ENCODE measurements at places on chromosomes 13 and 19.

GRCh38 chr19:18776736-18777135, 14.4 kb downstream of the COMP start:
- no peak for DNase-seq

- no peak for DNase-seq
Observed at GRCh38 chr19:11538232-11539036, at the start of gene CNN1. CNN1 (plus strand) TSS chr19:11538851; CDS start chr19:11538928, 77 bp downstream.

DNA sequence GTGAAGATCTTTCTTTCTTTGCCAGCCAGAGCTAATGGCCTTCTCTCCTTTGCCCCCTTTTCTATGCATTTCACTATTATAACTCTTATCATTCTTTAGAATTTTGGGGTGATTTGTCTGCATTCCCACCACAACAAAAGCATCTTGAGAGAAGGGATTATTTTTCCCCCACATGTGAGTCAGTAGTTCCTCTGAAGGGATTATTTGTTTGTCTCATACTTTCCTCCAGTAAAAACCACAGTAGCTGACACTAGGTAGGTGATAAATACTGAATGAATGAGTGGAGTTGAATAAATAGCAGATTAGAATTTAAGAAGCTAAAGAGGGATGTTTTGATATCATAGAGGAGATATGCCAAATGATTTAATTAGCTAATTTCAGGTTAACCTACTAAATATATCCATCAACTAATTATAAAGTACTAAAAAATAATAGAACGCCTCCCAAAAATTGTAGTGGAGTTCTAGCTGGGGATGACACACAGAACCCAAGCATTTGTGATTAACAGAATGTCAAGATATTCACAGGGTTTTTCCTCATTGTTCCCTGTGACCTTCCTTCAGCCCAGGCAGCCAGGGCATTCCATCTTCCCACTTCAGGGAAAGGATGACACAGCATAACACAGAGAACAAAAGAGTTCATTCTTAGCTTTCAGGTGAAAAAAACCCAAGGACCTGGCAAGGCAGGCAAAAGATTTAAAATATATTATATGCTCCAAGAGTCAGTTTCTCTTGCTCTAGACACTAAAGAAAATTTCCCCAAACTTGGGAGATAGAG, 3.5 kb upstream of the TBC1D4 start:
- DNase-seq, result no peak

DNA sequence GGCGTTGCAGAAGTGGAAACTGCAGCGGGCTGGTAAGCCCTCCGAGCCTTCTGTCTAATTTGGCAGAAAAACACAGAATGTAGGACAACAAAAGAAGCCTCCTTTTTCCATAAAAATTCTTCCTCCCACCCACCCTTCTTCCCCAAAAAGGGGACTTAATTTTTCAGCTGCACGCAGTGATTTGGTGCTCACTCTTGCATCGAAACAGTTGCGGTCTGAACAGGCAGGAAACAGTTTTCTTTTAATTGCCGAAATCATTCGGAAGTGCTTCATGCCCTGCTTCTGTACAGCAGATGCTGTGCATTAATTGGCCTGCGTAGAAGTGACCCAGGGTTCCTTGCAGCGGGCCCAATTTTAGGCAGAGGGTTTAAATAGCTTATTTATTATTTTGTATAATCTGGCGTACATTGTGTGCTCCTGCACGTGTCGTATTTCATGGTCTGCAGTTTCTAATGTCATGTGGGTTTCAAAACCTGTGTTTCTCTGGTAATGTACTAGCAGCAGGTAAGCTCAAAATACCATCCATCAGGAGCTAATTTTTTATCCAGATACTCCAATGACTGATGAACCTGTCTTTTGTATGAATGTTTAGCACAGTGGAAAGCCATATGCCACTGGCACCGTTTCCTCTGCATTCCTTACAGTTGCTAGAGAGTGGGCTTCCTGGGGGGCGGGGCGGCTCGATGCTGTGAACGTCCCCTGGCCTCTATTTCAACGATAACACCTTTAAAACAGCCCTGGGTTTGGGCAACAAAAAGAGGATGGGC, 66.6 kb downstream of the GGACT start:
- DNase-seq, result no peak

DNA sequence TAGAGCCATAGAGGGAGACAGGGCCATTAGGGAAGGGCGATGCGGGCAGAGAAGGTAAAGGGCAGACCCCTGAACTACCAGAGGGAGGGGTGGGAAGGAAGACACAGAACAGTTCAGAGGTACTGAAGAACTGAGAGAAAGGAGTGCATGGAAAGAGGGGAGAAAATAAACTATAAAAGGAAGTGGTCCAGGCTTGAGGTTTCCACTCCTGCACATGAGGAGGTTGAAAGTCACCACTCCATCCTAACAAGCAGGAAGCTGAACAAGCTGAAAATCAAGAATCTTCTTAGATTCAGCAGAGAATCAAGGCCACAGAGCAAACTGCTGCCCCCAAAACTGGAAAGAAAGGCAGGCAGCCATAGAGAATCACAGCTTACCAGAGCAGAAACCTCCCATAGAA, 45.1 kb downstream of the MIPEP start:
- no peak for DNase-seq

DNA sequence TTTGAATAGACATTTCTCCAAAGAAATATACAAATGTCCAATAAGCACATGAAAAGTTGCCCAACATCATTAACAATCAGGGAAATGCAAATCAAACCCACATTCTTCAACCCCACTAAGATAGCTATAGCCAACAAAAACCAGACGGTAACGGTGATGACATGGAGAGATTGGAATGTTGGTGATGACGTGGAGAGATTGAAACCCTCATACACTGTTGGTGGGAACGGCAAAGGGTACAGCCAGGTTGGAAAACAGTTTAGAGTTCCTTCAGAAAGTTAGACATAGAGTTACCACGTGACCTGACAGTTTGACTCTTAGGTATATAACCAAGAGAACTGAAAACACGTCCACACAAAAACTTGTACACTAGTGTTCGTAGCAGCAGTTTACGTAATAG, 48.1 kb downstream of the TNFRSF19 start:
- peak; percentile 68 for DNase-seq

DNA sequence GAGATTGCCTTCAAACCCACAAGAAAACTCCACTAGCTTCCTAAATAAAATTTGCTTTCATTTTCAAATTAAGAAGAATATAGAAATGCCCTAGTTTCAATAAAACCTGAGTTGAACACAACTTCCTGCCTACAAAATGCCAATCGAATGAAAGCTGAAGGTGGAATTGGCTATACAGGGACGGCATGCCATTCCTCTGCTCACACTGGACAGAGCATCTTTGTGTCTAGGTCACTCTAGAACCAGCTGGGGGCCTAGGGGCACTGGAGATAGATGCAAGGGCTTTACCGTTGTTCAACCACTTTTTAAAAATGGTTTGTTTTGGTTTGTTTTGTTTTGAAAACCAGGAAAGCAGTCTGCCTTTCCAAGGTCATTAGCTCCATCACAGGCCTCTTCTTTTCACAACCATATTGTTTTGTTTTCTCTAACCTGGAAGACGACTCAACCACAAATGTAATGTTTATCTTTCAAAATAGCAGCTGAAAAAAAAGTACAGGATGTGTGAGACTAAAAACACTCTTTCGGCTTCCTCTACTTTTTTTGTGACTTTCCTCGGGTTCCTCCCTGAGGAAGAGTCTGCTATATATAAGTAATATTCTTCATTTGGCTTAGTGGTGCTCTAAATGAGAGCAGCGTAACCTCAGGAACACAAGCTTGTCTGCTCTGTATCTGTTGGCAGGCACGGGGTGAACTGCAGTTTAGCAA, 11.9 kb upstream of the ITM2B start:
- DNase-seq, result no peak

DNA sequence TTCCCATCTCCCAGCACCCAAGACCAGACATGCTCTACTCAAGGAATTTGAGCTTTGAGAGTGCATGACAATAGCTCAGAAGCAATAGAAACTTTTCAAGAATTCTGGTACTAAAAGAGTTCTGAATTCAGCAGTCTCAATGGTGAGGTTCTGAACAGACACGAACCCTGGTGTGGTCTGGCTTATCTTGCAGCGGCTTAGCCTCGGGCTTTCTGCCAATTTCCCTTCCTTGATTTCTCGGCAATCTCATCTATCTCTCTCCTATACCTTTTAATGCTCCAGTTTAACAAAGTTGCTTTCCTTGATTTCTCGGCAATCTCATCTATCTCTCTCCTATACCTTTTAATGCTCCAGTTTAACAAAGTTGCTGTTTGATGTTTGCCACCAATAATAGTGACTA, 174.6 kb downstream of the SPRY2 start:
- DNase-seq, result no peak

GRCh38 chr13:79870123-79870522, 389.2 kb downstream of the NDFIP2 start:
- no peak for DNase-seq

GRCh38 chr19:41921577-41922576, 6.4 kb downstream of the ERFL start:
- no peak for DNase-seq

- DNase-seq, result no peak
Observed at GRCh38 chr13:89746554-89746953, 1600.9 kb upstream of the MIR17HG start.

DNA sequence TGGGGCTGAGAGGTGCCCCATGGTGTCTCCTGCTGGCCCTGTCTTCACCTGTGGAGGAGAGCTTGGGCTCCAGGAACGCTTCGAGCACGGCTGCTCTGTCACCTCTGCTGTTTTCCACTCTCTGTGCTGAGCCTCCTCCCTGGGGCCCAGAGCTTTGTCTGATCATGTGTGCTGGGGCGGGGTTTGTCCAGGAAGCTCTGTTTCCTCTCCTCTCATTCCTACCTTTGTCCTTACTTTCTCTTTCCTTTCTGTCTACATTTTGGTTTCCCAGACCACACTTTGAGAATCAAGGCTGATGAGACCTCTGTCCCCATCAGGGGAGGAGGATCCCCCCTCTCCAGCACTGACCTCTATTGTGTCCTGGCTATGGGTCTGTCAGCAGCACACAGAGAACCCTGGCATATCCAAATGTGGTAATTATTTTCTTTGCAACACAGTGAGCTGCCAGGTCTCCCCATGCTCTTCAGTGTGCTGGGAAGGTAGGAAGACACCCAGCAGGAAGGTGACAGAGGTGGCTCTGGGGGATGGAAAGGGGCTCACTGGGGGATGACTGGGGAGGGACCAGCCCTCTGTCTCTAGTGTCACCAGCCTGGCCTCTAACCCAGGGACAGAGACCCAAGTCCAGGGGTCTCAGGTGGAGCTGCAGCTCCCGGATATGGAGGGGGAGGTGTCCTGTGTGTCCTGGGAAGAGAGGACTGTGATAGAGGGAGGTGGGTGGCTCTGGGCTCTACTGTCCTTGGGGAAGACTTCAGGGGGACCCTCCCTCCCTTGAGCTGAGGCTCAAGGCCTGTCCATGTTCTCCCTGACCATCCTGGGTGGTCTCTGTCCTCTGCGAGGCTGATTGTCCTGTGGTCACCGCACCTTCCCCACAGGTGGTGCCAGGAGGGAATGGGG, at the start of gene CEACAM1:
Gene CEACAM1, minus strand, starts transcription at position 128 of the 894 bp plus-strand sequence. Its CDS starts 107 bp downstream, at position 21.
- DNase-seq, result no peak

DNA sequence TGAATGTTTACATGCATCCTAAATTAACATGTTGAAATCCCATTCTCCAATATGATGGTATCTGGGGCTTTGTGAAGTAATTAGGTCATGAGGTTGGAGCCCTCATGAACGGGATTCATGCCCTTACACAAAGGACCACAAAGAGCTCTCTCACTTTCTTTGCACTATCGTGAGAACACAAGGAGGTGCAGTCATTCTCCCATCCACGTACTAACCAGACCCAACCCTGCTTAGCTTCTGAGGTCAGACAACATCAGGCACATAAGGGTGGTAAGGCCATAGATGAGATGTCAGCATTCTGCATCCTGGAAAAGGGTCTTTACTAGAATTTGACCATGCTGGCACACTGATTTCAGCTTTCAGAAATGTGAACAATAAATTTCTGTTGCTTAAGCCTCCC, 1211.9 kb upstream of the MIR17HG start:
- no peak for DNase-seq

DNA sequence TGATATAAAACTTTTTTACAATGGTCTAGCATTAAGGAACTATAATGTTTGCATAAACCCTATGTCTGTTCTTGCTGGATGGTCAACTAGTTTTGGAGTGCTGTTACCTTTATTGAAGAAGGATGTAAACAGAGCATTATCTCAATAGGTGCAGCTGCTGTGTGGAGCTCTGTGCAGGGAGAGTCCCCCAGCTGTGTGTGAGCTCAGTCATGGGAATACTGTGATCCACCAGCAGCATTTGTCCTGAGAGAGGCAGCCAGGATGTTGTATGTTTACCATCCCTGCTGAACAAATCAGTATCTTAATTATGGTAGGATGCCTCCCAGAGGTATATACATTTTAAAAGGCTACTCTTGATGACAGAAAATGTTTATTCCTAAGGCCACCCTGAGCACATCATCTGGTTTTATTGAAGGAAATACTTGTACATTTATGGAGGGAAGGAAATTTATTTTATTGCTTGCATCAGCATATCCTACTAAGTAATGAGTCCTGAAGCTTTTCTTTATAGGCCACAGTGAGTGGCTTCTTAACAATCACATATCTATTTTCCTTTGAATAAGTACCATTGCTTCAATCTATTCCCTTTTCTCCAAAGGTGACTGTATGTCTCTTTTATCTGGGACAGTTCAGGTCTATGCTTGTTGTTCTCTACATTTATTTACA, 11.7 kb downstream of the RAP2A start:
- DNase-seq, result no peak

- no peak for DNase-seq
Observed at GRCh38 chr13:112911285-112911701, 57.7 kb upstream of the MCF2L start.

- peak; percentile 12 for DNase-seq
Observed at GRCh38 chr19:29263305-29264135, 50.6 kb upstream of the UQCRFS1 start.

DNA sequence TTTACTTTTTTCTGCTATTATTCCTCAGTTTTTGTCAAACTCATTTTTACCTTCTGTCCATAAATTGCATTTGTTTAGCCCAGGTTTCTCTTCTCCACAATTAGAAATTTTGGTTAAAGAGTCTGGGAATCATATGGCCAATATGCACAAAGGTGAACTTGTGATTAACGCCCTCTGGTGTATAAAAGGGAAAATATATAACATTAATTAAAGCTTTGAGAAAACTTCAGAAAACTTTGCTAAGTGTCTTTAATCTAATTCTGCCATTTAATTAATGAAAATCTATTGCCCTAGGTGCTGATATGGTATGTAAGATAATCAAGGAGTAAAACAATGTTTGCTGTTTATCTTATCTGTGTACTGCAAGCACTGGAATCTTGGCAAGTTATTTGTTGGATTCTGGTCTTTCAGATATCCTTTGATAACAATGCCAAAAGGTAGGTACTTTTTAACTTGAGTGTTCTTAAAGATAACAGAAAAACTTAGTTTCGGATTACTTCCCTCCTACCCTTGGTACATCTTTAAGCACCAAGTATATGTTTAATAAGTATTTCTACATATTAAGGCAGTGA, 402.6 kb downstream of the SUCLA2 start:
- no peak for DNase-seq

- no peak for DNase-seq
Observed at GRCh38 chr13:37047032-37047431, 12.5 kb downstream of the SUPT20H start.
